ENCODE measurements at places on chromosomes 1 and 21.

GRCh38 chr1:13830170-13830569, 130.2 kb downstream of the PRDM2 start:
- DNase-seq = no peak
- H3K27ac ChIP-seq = no peak overlapping the region
- no peaks in the 10 kb centered on the region for H3K4me1 ChIP-seq
- H3K4me3 ChIP-seq = no peak overlapping the region
- H3K36me3 ChIP-seq = peaks cover 2% of the 10 kb centered on the region

- H3K4me1 ChIP-seq = no peaks in the 10 kb centered on the region
- H3K36me3 ChIP-seq = no peaks in the 10 kb centered on the region
- DNase-seq = no peak
- no peak overlapping the region for H3K4me3 ChIP-seq
- H3K27me3 ChIP-seq = no peaks in the 10 kb centered on the region
- H3K27ac ChIP-seq = no peak overlapping the region
These were observed 302.6 kb upstream of the RRP15 start for GRCh38 chr1:217982331-217983050.

- no peaks in the 10 kb centered on the region for H3K27me3 ChIP-seq
- H3K36me3 ChIP-seq = no peaks in the 10 kb centered on the region
- no peak for DNase-seq
- no peaks in the 10 kb centered on the region for H3K4me1 ChIP-seq
These were observed 592 bp upstream of the ZNF326 start for GRCh38 chr1:89994231-89994804.

- peak overlapping the region; percentile 28 for H3K27ac ChIP-seq
- no peaks in the 10 kb centered on the region for H3K27me3 ChIP-seq
- H3K4me3 ChIP-seq = no peak overlapping the region
- H3K4me1 ChIP-seq = no peaks in the 10 kb centered on the region
- peak; percentile 78 for DNase-seq
These were observed 17.6 kb upstream of the CLIC4 start for GRCh38 chr1:24727501-24728216.

DNA sequence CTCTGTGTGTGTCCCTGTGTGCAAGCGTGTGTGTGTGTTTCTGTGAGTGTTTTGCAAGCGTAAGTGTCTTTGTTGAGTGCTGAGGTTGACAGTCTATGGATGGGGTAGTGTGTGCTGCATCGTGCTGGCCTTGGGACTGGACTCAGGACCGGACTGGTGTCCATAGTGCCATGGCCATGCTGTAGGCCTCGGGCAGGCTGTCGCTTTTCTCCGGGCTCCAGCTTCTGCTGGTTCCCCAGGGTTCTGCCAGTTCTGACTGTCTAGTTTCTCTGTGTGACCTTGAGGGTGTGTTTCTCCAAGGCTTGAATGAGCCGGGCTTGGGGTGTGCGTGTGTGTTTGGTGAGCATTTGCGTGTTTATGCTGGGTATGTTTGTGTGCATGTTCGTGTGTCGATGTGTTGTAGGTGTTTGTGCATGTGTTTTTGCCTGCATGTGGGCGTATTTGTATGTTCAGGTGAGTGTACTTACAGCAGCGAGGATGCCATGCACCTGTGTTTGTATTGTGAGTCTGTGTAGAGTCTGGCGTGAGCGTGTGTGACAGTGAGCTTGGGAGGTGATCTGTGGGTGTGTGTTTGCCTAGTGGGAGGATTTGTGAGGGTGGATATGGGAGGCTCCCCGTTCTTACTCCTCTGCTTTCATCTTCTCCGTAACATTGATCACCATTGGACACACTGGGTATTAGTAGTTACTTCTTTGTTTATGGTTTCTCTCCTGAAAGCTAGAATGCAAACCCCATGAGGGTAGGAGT, 51.7 kb upstream of the POU3F1 start:
- DNase-seq = no peak
- no peaks in the 10 kb centered on the region for H3K36me3 ChIP-seq
- H3K4me1 ChIP-seq = no peaks in the 10 kb centered on the region
- no peak overlapping the region for H3K4me3 ChIP-seq
- H3K27me3 ChIP-seq = no peaks in the 10 kb centered on the region
- no peak overlapping the region for H3K27ac ChIP-seq

DNA sequence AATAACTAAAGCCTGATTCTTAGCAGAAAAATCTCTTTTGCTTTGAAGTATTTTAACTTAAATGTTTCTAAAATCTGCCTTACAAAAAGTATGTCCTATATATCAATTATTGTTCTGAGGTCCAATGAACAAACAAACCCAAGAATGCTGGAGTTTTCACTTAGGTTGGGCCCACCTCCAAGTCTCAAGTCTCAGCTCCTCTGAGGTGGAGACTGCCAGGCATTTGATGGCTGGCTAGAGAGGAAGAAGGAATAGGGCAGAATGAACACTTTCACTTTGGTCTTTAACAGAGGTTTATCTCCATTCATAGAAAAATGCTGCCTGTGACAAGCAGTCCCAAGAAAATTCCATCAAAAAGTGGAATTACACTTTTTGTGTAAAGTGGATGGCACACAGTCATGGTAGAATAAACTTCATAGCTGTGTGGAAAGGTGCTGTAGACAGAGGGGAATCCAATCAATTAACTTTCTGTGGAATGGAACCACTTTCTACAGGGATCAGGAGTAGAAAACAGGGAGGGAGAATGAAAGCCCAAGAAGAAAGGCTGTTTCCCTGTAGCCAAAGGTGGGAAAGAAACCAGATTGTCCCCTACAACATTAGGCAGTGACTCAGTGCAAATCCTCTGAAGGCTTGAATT, 349.4 kb upstream of the RUNX1 start:
- H3K4me1 ChIP-seq = no peaks in the 10 kb centered on the region
- DNase-seq = no peak
- no peaks in the 10 kb centered on the region for H3K27me3 ChIP-seq
- H3K4me3 ChIP-seq = no peak overlapping the region
- no peak overlapping the region for H3K27ac ChIP-seq

DNA sequence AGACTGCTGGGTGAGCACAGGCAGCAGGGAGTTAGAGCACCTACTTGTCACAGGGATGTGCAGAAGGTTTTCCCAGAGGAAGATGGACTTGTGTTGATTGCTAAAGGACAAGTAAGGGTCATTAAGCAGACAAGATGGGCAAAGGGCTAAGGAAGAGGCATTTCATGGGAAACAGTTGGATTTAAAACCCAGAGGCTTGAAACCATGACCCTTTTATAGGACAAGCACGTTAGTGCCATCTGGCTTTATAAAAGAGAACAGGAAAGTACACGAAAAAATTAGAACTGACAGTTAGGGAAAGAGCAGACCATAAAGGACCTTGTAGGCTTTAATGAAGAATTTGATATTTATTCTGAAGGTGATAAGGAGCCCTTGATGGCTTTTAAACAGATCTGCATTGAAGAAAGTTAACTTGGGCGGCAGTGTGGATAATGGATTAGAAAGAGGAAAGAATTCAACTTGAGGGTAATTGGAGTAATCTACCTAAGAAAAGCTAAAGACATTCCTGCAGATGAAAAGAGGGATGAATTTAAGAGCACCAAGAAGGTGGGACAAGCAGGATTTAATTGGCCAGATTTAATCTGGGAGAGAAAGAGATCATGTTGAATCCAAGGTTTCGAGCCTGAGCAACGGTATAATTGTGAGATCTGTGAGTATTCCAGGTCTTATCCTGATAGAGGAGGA, 68.6 kb downstream of the ZC3H11B start:
- H3K27ac ChIP-seq = no peak overlapping the region
- no peaks in the 10 kb centered on the region for H3K36me3 ChIP-seq
- H3K4me3 ChIP-seq = no peak overlapping the region
- H3K27me3 ChIP-seq = no peaks in the 10 kb centered on the region
- DNase-seq = no peak

DNA sequence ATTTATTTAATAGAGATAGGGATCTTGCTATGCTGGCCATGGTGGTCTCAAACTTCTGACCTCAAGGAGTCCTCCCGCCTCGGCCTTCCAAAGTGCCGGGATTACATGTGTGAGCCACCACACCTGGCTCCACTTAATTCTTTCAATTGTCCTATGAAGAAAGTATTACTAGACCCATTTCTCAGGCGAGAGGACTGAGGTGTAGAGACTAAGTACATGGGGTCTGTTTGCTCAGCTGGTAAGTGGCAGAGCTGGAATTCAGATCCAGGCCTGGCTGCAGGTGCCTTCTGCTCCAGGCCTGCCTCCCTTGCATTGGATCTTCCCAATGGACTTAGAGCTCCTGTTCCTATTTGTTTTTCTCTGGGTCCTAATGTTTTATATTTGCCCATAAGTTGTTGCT, 55.5 kb downstream of the HTR6 start:
- peaks cover 14% of the 10 kb centered on the region for H3K4me1 ChIP-seq
- no peaks in the 10 kb centered on the region for H3K27me3 ChIP-seq
- H3K4me3 ChIP-seq = no peak overlapping the region
- no peaks in the 10 kb centered on the region for H3K36me3 ChIP-seq
- no peak overlapping the region for H3K27ac ChIP-seq

DNA sequence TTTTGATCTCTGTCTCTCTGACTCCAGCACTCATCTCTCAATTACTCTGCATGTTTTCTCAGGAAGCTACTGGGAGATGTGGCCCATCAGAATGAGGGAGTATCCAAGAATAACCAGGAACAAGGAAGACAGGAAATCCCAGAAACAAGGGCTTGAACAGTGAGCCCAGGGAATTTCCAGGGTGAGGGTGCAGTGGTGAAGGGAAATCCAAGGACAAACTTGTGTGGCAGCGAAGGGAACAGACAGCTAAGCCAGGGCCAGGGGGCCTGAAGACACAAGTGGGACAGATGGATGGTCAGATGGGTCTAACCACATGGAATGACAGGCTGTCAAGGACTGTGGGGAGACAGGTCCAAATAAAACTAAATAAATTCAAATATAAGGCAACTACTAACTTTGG, 121.8 kb upstream of the ERRFI1 start:
- H3K27ac ChIP-seq = no peak overlapping the region
- no peaks in the 10 kb centered on the region for H3K27me3 ChIP-seq
- no peak for DNase-seq
- peaks cover 6% of the 10 kb centered on the region for H3K4me1 ChIP-seq

DNA sequence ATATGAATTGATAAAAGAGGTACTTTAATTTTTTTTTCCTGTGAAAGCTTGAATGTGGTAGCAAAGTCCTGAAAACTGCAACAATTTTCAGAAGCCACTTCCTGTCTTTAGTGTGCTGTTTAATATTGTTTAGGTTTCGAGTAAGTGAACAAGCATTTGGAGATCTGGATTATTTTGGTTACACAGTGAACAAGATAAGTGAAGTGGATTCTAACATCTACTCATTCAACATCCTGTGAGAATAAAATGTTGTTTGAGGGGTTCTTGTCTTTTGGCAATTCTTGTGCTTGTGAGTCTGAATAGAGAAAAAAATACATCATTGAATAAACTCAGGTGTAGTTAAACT, 35.2 kb upstream of the PLA2G4A start:
- no peaks in the 10 kb centered on the region for H3K36me3 ChIP-seq
- no peak overlapping the region for H3K4me3 ChIP-seq
- H3K27ac ChIP-seq = no peak overlapping the region
- no peak for DNase-seq

DNA sequence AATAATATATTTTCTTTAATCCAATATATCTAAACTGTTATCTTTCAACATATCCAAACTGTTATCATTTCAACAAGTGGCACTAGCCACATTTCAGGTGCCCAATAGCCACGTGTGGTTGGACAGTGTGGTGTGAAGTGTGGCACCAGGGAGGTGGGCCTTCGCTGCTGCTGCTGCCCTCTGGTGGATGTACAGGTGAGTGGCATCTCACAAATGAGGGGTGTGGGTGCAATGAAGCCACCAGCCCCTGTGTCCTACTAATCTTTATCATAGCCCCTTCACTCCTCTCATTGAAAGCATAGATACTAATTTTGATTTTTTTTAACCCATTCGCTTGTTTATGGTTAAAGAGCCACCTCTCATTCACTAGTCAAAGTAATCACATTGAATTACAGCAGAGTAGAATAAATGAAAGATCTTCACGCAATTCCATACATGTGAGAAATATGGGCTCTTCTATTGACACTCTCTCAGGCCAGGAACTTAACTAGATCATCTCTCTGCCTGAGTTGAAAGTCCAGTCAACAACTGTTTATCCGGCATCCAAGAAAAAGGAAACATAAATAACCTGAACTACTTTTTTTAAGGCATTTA, 499.2 kb downstream of the OMA1 start:
- no peak overlapping the region for H3K27ac ChIP-seq
- no peak overlapping the region for H3K4me3 ChIP-seq
- H3K36me3 ChIP-seq = no peaks in the 10 kb centered on the region
- H3K27me3 ChIP-seq = no peaks in the 10 kb centered on the region
- H3K4me1 ChIP-seq = no peaks in the 10 kb centered on the region
